C1 segment of cervical spinal cord (tissue), 14 donors: ENCODE measurements at places on chromosomes 2 and 18.

DNA sequence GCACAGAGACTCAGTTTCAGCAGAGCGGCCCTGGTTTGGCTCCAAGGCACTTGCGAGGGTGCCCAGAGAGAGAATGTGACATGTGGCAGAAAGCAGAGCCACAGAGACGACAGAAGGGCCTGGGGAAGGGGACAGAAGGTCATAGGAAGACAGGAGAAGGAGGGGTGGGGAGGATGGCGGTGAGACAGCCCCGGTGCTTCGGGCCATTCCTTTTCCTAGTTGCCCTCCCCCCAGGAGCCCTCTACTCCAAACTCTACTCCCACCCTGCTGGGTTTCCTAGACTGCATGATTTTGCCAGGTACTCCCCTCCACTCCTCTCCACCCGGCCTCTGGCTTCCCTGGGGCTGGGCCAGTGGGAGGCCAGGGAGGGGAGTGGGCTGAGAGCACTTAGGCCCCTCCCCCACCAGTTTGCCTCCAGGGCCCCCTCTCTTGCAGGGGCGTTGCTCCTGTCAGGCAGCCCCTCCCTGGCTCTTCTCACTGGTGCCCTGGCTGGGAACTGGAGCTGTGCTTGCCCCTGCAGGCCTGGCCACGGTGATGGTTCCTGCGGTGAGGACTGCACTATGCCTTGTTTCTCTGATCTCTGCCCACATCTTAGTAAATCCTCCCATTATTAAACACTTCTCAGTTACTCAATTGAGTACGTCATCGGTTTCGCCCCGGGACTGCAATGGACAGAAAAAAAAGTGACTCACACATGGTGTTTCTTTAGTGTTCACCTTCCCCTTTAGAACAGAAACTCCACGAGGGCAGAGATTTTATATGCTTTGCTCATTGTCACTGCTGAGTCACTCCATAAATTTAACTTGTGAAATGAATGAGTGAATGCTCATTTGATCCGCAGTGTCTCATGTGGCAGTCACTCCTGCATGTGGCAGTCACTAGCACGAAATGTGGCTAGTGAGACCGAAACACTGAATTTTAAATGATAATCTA lies 58.7 kb upstream of the SP3 start:
- DNase-seq: no peak

DNA sequence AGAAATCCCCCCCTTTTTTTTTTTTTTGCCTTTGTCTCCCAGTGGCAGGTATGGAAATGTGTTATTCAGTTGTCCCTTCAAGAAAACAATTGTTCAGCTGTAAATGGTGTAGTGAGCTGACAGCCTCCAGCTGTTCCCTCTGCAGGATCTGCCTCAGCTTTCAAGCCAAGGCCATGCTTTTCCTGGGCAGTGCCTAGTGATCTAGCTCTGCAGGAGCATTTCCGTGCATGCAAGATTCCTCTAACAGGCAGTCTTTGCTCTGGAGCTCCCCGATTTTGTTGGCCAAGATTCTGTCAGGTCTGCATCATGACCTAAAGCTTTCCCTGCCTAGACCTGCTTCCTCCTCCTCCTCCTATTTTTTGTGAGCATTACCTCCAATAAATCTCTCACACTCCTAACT lies 300.7 kb upstream of the UBE2E3 start:
- no peak for DNase-seq

DNA sequence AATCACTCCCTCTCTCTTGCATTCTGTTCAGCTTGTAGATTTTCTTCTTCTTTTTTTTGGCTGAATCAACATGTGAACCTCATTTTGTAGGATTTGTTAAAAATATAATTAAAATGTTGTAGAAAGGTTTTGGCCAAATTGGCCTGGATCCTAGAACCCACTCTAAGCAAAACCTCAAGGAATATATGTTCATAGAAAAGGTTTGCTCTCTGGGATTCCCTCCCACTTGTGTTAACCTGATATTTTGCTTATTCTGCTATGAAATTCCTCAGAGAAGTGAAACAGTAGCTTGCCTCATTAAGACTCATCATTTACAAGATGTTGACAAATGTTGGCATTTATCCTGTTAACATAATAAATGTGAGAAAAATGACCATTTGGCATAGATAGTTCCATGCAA lies 456.7 kb downstream of the TMEM182 start:
- DNase-seq: no peak

DNA sequence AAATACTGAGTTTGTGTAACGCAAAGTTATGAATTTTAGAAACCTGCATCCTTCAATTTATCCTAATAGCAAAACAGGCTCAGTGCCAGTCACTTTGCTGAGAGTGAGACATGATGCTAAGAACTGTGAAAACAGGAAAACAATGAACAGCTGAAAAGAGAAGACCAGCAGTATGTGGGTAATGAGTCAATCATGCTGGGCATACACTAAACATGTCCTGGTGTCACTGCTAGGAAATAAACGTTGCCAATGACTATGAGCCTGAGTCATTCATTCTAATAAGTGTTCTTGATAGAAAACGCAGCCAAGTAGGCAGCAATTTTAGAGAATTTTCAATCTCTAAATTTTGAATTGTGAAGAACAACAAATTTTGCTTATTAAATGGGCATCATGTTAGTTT lies 237.3 kb downstream of the GALR1 start:
- DNase-seq: no peak

DNA sequence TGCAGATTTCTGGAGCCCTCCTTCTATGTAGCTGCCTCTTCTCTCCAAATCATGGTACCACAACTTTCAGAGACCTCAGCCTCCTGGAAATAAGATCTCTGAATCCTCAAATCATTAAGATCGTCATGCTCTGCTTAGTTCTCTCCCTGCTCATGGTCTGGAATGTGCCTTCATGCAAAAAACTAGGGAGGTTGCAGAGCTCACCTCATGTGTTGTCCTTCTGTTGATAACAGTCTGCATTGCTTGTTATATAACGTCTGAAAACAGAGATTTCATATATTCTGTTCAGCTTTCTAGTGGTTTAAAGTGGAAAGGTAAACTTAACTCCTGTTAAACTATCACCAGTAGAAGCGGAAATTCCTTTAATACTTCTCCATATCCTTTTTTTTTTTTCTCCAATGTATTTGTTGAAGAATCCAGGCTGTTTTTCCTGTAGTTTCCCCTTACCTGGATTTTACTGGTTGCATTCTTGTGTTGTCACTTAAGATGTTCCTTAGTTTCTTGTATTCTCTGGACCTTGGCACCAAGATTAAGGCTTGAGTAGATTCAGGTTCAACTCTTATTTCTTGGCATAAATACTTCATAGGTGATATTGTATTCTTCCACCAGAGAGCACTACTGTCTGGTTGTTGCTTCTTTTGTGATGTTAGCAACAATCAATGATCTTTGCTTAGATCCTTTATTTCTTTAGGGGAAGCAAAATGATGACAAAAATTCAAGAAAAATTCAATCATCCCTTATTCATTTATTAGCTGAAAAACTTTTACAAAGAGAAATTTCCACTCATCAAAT lies 211.3 kb downstream of the LOXHD1 start:
- DNase-seq: no peak

DNA sequence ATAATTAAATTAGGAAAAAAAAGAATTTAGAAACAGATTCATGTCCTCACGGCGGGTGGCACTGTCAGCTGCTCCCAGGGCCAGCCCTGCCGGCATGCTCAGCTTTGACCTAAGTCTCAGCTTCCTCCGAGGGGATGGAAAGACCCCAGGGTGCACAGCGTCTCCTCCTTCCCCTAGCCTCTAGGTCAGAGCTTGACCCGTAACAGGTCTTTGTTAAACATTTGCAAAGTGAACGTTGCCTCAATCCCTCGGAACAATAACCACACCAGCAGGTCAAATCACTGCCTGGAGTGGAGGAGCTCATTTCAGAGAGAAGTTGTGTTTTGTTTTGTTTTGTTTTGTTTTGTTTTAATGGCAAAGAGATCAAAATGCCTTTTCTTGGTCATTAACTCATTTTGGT lies 171.3 kb downstream of the TMEM18 start:
- no peak for DNase-seq

DNA sequence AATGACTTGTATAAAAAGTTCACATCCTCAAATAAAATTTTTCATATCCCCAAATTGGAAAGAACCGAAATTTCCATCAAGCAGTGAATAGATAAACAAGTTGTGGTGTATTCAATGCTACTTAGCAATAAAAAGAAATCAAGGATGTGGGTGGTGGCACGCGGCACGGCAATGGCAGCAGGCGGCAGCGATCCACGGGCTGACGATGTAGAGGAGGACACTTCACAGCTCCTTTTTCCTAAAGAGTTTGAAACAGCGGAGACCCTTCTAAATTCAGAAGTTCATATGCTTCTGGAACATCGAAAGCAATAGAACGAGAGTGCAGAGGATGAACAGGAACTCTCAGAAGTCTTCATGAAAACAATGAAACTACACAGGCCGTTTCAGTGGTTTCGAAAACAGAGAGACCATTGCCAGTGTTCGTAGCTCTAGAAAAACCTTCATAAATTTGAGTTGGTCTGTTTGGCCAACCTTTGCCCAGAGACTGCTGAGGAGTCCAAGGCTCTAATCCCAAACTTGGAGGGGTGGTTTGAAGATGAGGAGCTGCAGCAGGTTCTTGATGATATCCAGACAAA lies 9.8 kb upstream of the IL36A start:
- no peak for DNase-seq

DNA sequence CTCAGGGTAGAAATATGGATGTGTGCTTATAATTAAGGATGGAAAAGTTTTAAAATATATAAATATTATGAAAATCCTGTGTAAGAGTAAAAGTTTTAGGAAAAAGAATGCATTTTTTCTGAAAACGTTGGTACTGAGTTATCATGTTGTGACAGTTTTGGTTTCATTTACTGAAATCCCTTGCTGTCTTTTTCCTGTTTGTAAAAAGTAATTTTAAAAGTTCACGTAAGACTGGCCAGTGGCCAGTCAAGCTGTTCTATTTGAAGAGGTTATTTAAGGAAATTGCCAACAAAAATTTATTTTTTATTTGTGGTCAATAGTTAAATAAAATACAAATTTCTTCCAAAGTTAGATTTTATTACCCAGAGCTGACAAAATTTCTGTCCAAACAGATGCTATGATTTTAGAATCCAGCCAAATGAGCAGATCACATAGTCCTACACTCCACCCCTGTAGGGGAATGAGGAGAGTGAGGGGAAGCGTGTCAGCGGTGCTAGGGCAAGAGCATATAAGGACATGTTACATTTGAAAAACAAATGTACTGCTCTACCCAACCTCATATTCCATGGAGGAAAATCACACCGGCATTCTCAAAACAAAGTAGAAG lies 297.8 kb upstream of the TFPI start:
- no peak for DNase-seq

DNA sequence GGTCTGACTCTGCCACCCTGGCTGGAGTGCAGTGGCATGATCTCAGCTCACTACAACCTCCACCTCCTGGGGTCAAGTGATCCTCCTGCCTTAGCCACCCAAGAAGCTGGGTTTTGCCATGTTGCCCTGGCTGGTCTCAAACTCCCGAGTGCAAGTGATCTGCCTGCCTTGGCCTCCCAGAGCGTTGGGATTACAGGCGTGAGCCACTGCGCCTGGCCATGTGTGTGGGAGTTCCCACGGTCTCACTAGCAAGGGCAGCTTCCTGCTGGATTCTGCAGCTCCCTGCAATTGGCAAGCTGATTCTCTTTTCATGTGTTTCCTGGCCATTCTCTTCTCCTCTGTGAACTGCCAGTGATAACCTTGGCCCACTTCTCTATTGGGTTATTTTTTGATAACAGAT lies 84.0 kb downstream of the USP40 start:
- DNase-seq: no peak

DNA sequence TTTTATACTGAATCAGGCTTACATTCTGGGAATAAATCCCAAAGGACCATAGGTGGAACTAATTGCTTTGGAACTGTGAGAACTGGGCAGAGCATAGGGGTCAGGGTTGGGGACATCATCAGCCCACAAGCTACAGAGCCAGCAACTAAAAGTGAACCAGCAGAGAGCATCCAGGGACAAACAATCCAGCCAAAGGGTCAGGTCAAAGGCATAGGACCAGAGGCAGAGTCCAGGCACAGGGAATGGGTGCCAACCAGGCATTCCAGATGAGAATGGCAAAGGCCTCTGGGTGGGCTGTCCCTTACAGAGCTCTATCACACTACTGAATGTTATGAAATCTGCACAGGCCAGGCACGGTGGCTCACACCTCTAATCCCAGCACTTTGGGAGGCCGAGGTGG lies 12.3 kb upstream of the DNER start:
- DNase-seq: no peak

DNA sequence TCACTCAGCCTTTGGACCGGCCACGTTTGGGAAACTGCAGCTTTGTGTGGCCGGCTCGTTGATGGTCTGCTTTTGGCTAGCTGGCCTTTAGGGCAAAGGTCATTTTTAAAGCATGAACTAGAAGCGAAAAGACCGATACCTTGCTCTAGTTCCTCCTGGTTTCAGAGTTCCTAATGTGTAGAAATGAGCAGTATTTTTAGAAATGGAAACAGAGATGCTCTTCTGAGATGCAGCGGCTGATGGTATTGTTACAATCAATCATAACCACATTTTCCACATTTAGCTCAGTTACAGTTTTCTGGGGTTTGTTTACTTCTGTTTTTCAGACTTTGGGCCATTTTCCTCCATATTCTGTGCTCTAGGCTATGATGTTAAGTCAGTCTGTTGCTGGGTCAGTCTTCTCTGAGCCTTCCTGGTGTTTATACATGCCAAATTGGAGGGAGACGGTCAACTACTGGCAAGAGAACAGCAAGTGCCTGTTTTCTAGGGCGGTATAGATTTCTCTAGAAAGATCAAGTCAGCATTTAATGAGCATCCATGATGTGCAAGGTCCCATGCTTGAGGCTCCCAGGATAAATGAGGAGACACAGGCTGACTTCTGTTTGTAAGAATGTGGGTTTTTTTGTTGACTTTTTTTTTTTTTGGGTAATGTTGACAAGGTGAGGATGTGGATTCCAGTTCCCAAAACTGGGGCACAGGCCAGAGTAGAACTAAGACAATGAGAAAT lies 28.0 kb downstream of the RNF144A start:
- DNase-seq: no peak
